ENCODE measurements at places on chromosomes 5 and 9. TPM values are rescaled to one million over a fixed set of nuclear protein-coding genes. Genes with fewer than 3 reads are reported as not detected.

Gene OLFM1
- 9.7 TPM for total RNA-seq

- H3K27ac ChIP-seq = no peak overlapping the region
- H3K4me3 ChIP-seq = no peak overlapping the region
- no peaks in the 10 kb centered on the region for H3K4me1 ChIP-seq
- no peaks in the 10 kb centered on the region for H3K36me3 ChIP-seq
- H3K27me3 ChIP-seq = no peaks in the 10 kb centered on the region
Measured at GRCh38 chr9:108534741-108535140, 321.0 kb downstream of the ACTL7B start.

DNA sequence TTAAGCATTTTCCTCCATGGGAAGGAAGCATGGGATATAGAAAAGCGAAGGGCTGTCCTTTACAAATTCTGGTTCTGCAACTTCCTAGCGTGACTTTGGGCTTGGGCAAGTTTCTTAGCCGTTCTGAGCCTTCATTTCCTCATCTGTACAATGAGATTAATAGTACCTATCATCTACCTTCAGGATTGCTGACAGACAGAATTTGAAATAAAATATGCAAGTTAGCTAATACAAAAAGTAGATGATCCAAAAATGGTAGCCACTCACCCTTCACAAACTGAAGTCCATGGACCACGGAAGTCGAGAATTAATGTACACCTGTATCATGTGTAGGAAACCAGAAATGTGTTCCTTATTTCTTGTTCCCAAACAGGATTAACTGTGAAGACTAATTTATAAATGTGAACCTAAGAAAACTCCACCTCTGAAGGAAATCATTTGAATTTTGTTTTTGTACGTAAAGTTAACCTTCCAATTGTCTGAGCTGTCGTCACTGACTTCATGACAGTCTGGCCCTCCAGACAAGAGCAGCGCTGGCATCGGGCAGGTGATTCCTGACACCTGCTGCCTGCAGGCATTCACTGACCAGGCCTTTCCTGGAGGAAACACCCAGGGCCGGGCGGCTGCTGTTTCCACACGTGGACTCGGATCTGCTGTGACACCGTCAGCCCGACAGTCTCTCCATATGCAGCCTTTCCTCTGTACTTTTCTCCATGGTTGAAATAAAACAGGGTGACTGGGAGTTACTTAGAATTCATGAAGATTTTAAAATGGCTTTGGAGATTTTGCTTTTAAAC lies 63.4 kb downstream of the PSMB7 start:
- H3K36me3 ChIP-seq = peaks cover 69% of the 10 kb centered on the region
- H3K27ac ChIP-seq = no peak overlapping the region
- H3K4me1 ChIP-seq = no peaks in the 10 kb centered on the region
- no peak overlapping the region for H3K4me3 ChIP-seq

GRCh38 chr9:129027685-129028191 lies 393 bp downstream of the SH3GLB2 start:
- H3K27me3 ChIP-seq = no peaks in the 10 kb centered on the region
- peak overlapping the region; percentile 54 for H3K4me3 ChIP-seq
- no peaks in the 10 kb centered on the region for H3K4me1 ChIP-seq
- DNase-seq = peak; percentile 59
- H3K36me3 ChIP-seq = no peaks in the 10 kb centered on the region

- no peaks in the 10 kb centered on the region for H3K36me3 ChIP-seq
- no peak overlapping the region for H3K4me3 ChIP-seq
- H3K27ac ChIP-seq = no peak overlapping the region
- no peaks in the 10 kb centered on the region for H3K27me3 ChIP-seq
Measured at GRCh38 chr5:84016085-84016484, 295.4 kb upstream of the HAPLN1 start.

DNA sequence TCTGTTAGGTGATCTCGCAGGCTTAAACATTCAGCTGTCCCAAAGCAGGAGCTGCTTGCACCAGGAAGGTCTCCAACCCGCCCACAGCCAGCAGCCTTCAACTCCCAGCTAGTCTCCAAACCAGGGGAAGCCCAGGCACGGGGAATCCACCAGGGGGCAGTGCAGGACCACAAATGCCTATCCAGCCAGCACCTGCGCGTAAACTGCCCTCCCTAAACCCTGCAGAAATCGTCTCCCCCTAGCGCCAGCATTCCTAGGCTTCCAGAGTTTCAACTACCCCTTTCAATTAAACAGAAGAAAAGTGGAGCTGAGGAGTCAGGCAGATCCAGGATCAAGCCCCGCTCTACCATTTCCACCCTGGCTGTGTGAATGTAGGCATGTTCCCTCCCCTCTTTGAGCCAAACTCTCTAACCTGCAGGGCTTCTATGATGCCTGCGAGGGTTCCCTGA lies 72.0 kb downstream of the HRH2 start:
- DNase-seq = peak; percentile 92
- no peaks in the 10 kb centered on the region for H3K36me3 ChIP-seq
- no peaks in the 10 kb centered on the region for H3K27me3 ChIP-seq
- H3K27ac ChIP-seq = no peak overlapping the region
- peaks cover 7% of the 10 kb centered on the region for H3K4me1 ChIP-seq

Gene SLC6A19
- total RNA-seq = not detected

Gene C9orf50
- total RNA-seq = not detected

GRCh38 chr9:101400120-101400519 lies 1.5 kb downstream of the ZNF189 start:
- H3K27me3 ChIP-seq = no peaks in the 10 kb centered on the region
- H3K4me1 ChIP-seq = no peaks in the 10 kb centered on the region
- H3K27ac ChIP-seq = peak overlapping the region; percentile 87
- peak overlapping the region; percentile 84 for H3K4me3 ChIP-seq

DNA sequence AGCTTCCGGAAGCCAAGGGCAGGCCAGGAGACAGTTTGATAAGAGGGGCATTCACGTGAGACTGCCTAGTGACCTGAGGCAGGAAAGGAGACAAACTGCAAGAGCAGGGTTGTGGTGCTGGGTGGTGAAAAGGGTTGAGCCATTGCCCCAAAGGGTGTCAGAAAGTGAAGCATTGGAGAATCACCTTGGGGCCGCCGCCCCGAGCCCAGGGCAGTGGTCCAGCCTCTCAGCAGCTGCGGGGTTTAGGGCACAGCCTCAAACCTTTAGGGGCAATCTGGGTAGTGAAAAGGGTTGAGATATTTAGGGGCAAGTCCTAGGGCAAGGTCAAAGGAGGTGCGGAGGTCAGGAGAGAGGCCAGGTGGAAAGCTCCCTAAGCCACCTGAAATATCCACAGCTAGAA lies 10.4 kb upstream of the ANKRD33B start:
- no peaks in the 10 kb centered on the region for H3K27me3 ChIP-seq
- H3K4me1 ChIP-seq = peaks cover 16% of the 10 kb centered on the region
- no peaks in the 10 kb centered on the region for H3K36me3 ChIP-seq
- no peak overlapping the region for H3K27ac ChIP-seq
- H3K4me3 ChIP-seq = no peak overlapping the region

Gene GLRA1
- total RNA-seq = not detected
